ENCODE measurements at places on chromosomes 5 and 9.

GRCh38 chr5:12204761-12205160 lies 300.5 kb upstream of the CTNND2 start:
- no peak for DNase-seq

DNA sequence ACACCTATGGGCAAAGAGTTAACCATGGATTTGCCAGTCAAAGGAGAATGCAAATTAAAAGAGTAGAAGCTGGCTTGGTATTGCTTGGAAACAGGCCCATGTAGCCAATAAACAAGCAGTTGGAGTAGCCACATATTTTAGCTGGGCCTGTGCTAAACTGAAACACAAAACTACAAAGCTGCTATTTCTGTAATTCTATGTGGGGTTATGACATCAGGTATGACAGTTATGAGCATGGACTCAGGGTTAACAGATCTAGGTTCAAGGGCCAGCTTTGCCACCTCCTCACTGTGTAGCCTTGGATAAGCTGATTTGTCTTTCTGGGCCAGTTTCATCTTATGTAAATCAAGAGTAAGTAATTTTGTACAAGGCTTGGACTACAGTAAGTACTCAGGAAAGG lies 142.7 kb downstream of the PIP5K1B start:
- no peak for DNase-seq

DNA sequence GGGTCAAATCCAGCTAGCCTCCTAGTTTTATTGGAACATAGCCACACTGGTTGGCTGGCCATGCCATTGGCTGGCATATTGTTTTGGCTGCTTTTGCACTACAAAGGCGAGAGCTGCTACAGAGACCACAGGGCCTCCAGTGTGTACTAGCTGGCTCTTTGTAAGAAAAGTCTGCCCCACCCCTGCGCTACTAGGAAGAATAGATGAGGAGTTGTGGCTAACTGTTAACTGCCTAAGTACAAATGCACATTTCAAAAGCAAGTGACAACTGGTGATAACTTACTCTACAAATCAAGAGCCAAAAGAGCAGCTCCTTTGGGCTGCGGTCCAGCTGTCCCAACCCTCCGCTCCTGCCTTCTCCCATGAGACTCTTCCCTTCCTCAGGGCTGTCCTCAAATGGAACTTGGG lies 63.9 kb downstream of the SERINC5 start:
- DNase-seq = no peak

GRCh38 chr9:20043461-20043860 lies 254.6 kb upstream of the SLC24A2 start:
- DNase-seq = no peak

- DNase-seq = no peak
Observed at GRCh38 chr9:23962101-23962500, 136.1 kb upstream of the ELAVL2 start.

GRCh38 chr9:83425240-83425639 lies 113.0 kb downstream of the FRMD3 start:
- DNase-seq = no peak

GRCh38 chr5:122236270-122237040 lies 75.6 kb upstream of the SNCAIP start:
- no peak for DNase-seq

GRCh38 chr5:82570-82969 lies 9.4 kb upstream of the PLEKHG4B start:
- DNase-seq = no peak

DNA sequence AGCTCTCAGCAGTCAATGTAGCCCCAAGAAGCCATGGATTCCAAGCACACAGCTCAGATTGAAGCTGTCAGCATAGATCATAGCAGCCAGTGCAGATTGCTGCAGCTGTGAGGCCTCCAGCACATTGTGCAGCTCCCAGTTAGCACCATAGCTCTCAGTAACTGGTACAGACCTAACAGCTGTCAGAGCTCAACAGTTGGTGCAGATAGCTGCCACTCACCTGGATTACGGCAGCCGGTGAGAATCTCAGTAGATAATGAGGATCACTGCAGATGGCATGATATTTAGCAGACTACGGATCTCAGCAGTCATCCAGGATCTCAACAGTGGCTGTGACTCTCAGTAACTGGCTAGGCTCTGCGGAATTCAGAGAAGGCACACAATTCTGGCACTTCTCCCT lies 500.4 kb downstream of the TUSC1 start:
- DNase-seq = no peak
